ENCODE measurements at places on chromosomes 5 and 9.

- no peak for ATAC-seq
Measured at GRCh38 chr5:139092741-139093343, 105.3 kb downstream of the SIL1 start.

DNA sequence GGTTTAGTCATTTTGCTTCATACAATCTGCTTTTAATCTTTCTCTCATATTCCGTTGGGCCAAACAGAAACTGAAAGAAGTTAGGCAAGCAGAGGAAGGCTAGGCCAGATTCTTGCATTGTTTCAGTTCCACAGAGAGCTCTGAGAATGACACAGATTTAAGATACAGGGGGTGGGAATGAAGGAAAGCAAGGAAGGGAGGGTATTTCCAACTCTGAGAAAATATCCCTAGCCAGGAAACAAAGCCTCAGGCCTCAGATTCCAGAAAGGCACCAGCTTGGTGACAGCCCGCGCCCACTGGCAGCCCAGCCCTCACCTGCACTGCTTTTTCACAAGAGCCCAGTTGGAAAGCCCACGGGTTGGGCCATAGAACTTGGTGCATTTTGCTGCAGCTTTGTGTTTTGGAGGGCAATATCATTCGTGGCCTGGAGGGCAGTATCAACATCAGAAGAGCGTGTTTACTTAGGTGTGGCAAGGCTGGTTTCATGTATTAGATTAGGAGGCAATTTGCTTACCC lies 63.5 kb downstream of the ENC1 start:
- peak; percentile 35 for ATAC-seq

GRCh38 chr9:92493749-92494387 lies 11.6 kb upstream of the ASPN start:
- no peak for ATAC-seq

DNA sequence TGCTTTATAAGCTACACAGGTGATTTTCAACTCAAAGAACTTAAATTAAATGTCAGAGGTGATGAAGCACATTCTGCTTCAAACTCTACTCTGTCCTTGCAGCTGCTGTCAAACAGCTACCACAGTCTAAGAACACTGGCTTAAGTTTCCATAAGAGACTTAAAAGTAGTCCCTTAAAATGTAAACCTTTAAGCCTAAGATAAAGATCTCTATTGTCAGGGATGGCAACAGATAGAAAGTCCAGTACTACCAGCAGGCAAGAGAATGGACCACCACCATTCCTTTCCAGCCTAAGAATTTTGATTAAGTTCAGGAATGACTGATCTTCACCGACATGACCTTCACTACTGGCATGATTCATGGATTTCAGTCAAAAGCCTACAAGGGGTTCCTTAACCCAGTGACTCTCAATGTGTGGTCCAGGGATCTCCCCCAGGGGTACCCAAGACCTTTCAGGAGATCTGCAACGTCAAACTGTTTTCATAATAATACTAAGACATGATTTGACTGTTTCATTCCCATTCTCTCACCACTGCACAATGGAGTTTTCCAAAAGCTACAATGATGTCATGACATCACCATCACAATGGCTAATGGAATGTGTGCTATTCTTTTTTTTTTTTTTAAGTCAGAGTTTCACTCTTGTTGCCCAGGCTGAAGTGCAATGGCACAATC lies 41.1 kb upstream of the PLPP6 start:
- no peak for ATAC-seq

DNA sequence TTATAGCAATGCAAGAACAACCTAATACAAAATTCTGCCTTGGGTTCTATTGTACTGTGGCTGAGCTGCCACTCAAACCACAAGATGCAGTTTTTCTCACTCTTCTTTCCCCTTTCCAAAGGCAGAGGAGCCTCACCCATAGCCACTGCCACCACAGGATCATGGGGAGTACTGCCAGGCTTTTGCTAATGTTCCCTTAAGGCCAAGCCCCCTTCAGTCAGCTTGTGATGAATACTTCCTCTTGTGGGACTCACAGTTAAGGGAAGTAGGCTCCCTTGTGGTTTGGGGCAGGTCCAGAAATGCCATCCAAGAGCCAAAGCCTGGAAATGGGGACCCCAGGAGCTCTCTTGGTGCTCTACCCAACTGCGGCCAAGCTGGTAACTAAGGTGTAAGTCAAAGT lies 258.7 kb downstream of the SPATA31D1 start:
- no peak for ATAC-seq

DNA sequence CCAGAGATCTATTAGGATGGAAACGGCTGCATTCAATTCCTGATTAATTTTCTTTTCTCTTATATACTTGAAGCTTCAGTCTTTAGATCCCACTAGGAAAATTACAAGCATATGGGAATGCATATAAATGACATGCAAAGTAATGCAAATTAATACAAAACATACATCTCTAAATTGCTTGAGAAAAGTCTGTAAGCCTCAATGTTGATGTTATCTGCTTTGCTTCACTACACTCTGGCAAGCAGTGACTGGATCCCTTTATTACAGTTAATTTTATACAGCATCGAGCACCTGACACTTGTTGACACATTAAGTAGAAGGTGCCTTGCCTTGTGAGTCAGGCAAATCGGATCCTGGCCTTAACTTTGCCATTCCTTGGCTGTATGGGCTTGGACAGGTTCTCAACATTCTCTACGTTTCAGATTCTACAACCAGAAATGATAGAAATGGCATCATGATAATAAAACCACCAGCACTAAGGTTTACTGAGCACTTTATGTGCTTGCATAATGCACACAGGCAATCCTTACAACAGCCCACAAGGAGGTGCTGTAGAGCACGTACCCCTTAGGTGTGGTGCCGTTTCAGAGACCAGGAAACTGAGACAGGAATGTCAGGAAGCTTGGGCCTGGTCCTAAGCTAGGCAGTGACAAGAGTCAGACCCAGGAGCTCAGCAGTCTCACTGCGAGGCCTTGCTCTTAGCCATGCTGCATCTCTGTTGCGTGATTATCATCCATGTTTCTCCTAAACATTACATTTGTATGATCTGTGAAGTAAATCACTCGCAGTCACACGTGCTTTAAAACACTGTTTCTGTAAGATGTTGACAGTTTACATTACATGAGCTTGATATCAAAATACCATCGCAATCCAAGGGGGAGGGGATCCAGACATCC lies 2.7 kb downstream of the GCNT4 start:
- ATAC-seq = no peak

GRCh38 chr5:94808497-94808896 lies 190.0 kb downstream of the SLF1 start:
- ATAC-seq = no peak

- ATAC-seq = no peak
Measured at GRCh38 chr9:91360551-91361290, 997 bp downstream of the AUH start.

- ATAC-seq = no peak
Measured at GRCh38 chr5:154077696-154078095, 38.9 kb downstream of the MFAP3 start.

DNA sequence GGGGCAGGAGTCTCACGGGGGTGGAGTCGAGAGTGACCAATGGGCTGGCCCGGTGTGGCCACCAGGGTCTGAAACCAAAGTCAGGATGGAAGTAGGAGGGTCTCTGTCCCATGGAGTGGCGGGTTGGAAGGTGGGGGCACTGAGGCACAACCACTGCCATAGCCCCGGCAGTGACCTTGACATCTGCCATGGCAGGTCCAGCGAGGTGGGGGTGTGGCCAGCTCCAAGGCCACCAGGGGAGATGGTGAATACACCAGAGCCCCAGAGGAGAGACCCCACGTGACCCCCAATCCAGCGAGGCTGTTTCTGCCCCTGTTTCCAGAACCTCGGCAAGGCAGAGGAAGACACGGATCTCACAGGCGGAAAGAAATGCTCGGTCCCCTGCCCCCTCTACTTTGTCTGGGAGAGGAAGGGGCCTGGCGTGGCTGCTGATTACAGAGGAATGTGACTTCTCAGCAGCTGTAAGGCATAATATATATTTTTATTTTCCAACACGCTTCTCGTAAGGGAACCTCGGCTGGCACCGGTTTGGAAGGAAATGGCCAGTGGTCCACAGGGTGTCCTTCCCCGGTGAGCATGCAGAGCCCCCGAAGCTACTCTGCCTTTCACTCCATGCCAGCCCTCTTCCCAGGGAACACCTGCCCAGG lies 105.7 kb upstream of the SARDH start:
- no peak for ATAC-seq

DNA sequence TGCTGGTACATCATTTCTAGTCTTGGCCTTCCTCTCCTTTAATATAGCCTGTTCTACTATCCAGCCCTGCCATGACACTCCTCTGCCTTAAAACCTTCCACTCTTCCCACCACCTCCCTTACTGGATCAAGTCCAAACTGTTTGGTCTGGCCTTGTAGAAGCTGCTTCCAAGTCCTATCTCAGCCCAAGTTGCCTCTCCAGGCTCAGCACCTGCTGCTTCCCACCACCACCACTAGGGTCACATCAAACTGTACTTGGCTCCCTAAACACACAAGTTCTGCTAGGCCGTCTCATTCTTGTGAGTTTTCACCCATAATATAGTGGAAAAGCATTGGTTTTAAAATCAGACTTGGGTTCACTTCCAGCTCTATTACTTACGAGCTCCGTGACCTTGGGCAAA lies 1.4 kb downstream of the NDUFA8 start:
- no peak for ATAC-seq

GRCh38 chr5:59790376-59790775 lies 103.2 kb downstream of the PDE4D start:
- ATAC-seq = peak; percentile 75

DNA sequence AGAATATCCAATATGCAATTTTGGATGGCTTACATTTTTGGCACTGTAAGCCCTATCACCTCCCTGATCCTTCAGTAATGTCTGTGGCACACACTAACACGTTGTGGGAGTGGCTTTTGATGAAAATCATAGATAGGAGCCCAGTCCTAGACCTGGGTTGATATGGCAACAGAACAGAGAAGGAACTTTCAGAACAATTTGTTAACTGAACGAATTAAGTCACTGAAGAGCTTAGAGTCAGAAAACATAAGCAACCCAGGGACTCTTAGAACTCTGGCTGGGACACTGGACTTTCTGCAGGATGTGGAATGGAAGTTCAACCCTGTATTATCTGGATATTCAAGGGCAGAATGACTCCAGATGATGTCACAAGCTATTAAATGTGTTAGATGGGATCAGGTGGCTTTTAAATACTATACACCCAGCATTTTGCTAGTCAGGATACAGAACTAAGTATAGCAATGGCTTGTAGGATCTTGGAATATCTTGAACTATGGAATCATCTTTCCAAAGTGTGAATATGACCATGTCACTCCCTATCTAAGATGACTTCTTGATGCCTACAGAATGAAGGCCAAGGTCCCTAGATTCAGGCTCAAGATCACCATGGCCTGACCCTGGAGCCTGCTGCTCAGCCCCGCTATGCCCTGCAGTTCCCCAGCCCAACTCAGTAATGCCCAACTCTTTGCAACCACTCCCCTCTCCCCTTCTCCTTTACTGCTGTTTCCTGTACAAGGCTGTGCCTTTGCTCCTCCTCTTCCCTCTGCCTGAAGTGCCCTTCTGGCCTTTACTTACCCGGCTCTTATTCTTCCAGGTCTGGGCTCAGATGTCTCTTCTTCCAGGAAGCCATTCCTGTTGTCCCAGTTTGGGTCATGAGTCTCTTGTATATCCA lies 42.8 kb downstream of the VLDLR start:
- no peak for ATAC-seq

- no peak for ATAC-seq
Measured at GRCh38 chr9:84166891-84167290, 173.7 kb downstream of the SLC28A3 start.

GRCh38 chr5:28400076-28400475 lies 1361.7 kb upstream of the CDH9 start:
- ATAC-seq = no peak

- ATAC-seq = no peak
Measured at GRCh38 chr5:81896764-81897163, 75.1 kb upstream of the ATG10 start.

GRCh38 chr5:14184725-14185124 lies 41.6 kb downstream of the TRIO start:
- ATAC-seq = no peak

GRCh38 chr5:9453480-9454011 lies 92.3 kb downstream of the SEMA5A start:
- no peak for ATAC-seq

DNA sequence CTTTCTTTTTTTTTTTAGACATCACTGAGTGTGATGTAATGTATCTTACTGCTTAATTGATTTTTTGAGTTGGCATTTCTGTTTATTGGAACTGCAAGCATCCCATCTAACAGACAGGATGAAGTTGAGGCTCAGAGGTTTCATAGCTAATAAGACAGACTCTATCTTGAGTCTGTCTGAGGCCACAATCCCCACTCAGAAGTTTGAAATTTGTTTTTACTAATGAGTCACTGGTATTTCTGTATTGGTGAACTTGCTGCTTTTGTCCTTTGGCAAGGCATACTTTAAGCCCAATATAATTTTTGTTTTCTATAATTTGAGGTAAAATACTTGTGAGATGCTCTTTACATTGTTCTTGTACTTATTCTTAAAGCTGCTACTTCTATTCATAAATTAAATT lies 491.2 kb downstream of the PSAT1 start:
- ATAC-seq = no peak

DNA sequence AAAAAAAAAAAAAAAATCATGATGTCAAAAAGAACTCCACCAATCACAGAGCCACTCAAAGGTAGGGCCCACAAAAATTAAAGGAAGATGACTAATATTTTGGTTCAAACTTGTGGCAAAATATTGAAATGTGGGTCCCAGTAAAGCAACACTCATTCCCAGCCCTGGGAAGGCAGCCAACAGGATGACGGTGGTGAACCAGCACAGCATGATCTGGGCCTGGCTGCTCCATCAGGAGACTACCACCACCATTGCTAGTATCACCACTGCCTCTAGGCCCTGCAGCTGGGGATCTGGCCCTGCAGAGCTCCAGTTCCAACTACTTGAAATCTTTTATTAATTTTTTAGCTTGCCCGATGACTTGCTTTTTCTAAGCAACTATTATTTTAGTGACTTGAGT lies 206.8 kb upstream of the ITGA1 start:
- ATAC-seq = no peak

GRCh38 chr9:134870746-134871662 lies 9.6 kb upstream of the FCN2 start:
- ATAC-seq = no peak

GRCh38 chr5:122943050-122943698 lies 93.4 kb downstream of the PPIC start:
- ATAC-seq = no peak

- no peak for ATAC-seq
Measured at GRCh38 chr9:110146373-110146772, 61.6 kb downstream of the C9orf152 start.

DNA sequence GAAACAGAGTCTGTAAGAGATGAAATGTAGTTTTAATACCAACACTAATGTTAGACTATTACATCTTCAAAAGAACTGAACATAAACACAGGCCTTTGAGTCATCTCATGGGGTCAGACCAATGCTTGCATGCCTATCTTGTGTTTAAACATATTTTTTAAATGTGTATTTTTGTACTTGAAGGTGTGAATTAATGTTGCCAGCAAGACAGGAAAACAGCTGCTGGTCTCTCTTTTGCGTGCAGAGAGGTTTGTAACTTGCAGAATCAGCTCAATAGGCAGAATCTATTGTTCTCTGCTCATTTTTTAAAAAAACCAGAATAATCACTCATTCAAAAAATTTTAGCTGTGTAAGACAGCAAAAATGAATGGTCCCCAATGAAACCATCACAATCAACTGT lies 180.2 kb downstream of the ALDH1A1 start:
- ATAC-seq = no peak
